ENCODE measurements at places on chromosomes 6 and 20. TPM values are rescaled to one million over a fixed set of nuclear protein-coding genes. Genes with fewer than 3 reads are reported as not detected.

DNA sequence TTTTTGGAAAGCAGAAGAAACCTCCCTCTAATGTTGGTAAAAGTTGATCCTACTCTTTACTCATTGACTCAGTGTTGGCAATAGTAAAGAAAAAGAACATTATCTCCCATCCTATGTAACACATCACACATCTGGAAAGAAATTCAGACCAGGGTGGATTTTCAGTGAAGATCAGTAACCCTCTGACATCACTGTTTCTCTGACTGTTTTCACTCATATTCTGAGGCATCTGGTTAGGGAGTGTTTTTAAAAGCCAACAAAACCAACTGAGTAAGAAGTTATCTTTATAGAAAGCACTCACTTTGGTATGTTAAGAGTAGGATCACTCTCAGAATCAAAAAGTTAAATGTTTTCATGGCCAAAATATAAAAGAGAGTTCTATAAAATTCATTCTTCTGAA is 143.6 kb downstream of the DST start:
- H3K4me1 ChIP-seq = peaks cover 4% of the 10 kb centered on the region
- H3K36me3 ChIP-seq = peaks cover 43% of the 10 kb centered on the region
- no peak for DNase-seq
- H3K27ac ChIP-seq = no peak overlapping the region

DNA sequence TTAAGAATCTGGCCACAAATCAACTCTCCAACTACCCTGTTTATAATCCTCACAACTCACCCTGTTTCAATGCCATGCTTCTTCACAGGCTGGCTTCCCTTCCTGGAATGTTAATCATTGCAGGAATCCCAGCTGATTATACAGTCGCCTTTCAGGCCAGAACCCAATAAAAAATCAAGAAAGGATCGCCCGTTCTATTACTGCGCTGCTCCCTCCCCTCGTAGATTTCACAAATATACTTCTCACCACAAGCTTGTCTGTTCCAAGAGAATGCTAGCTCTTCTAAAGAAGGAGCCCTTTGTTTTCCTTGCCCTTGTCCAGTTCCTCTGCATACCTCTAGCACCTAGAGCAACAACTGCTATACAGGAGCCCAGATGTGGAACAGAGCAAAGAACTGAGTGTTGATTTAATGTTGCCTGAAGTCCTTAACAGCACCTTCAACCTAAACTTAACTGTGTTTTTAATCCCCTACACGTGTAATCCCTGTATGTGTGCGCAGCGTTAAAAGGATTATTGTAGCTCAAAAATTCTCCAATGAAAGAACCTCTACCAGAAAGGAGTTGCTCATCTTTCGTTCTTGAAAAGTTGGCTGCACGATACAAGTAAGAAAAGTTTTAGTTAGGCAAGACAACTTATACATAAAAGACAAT is 988 bp downstream of the ECHDC1 start:
- H3K27me3 ChIP-seq = no peaks in the 10 kb centered on the region
- H3K27ac ChIP-seq = no peak overlapping the region
- no peak overlapping the region for H3K4me3 ChIP-seq
- no peak for DNase-seq

DNA sequence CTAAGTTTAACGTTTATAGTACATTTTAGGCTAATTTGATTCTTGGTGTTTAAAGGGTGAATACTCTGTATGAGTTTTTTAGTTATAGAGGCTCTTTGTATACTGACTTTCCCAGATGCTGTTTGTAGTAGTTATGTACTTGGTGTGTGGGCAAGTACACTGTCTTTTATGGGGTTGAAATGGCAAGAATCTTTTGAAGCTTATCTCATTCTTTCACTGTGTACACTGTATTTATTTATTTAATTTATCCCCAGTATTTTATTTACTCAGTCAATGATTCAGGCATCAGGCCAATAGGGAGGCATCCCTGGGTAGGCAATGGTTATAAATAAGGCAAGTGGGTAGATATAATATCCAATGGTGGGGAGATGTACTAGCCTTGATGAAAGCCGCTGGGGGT is 277.0 kb upstream of the PTCHD4 start:
- H3K27ac ChIP-seq = no peak overlapping the region
- H3K4me3 ChIP-seq = no peak overlapping the region
- DNase-seq = no peak
- H3K27me3 ChIP-seq = no peaks in the 10 kb centered on the region
- H3K36me3 ChIP-seq = no peaks in the 10 kb centered on the region

The PDYN gene
- total RNA-seq = 0.19 TPM
